Epithelial cell of esophagus (primary cell): ENCODE measurements at places on chromosomes 16 and 17.

DNA sequence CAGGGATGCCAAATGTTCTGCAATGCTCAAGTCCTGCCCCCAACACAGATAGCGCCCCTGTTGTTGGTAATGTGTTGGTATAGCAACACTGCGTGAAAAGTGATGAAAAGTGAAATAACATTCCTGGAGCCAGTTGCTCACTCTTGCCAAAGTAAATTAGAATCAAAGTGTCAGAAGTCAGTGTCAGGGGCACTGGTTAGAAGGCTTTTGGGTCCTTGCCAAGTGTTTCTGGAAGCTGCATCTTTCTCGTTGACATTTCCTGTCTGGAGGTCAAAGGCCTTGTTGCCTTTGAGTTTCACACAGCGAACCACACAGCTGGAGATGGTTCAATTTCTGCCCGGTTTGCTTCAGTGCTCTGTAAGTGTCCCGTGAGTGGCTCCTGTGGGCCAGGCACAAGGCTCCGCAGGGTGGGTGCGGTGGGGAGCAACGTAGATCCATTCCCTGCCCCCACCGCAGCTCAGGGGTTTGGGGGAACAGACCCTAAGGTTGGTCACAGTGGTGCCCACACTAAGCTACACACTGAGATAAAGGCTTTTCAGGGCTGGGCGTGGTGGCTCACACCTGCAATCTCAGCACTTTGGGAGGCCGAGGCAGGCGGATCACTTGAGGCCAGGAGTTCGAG, 3.6 kb upstream of the SLC16A5 start:
- DNase-seq, result no peak

DNA sequence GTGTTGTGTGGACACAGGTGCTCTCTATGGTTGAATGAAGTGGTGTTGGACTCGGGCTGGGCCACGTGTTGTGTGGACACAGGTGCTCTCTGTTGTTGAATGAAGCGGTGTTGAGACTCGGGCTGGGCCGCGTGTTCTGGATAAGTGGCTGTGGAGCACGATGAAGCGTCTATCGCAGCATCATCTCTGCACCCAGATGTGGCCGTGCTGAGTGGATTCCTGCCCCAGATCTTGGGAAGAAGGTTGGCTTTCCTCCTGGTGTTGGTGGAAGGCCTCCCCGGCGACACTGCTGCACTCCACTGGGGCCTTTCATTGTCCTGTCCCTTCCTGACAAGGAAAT, 69.1 kb downstream of the RPTOR start:
- no peak for DNase-seq

GRCh38 chr16:57720142-57720575, 15.4 kb upstream of the KATNB1 start:
- DNase-seq, result peak; percentile 59

GRCh38 chr17:64085650-64086005, 44.3 kb downstream of the ERN1 start:
- no peak for DNase-seq

- DNase-seq, result no peak
Observed at GRCh38 chr16:52747088-52747595, 200.2 kb upstream of the TOX3 start.
